ENCODE measurements at places on chromosomes 3 and 15. TPM values are rescaled to one million over a fixed set of nuclear protein-coding genes. Genes with fewer than 3 reads are reported as not detected.

DNA sequence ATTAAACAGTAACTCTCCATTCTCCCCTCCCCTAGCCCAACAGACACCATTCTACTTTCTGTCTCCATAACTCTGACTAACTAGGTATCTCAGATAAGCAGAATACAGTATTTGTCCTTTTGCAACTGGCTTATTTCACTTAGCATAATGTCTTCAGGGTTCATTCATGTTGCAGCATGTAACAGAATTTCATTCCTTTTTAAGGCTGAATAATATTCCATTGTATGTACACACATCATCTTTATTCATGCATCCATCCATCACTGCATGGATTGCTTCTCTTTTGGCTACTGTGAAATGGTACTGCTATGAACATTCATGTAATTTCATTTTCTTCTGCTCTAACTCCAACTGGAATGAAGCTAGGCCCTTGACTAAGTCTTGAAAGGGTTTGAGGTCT, 2.0 kb upstream of the PTPN23 start:
- H3K36me3 ChIP-seq = peaks cover 11% of the 10 kb centered on the region
- no peak overlapping the region for H3K4me3 ChIP-seq

GRCh38 chr3:82505079-82505756, 743.8 kb upstream of the GBE1 start:
- no peaks in the 10 kb centered on the region for H3K4me1 ChIP-seq
- DNase-seq = no peak
- no peak overlapping the region for H3K4me3 ChIP-seq
- H3K27ac ChIP-seq = no peak overlapping the region
- no peaks in the 10 kb centered on the region for H3K36me3 ChIP-seq

GRCh38 chr3:23840521-23840920, 34.8 kb downstream of the UBE2E1 start:
- H3K27ac ChIP-seq = no peak overlapping the region
- no peaks in the 10 kb centered on the region for H3K27me3 ChIP-seq
- DNase-seq = no peak
- peaks cover 3% of the 10 kb centered on the region for H3K4me1 ChIP-seq

DNA sequence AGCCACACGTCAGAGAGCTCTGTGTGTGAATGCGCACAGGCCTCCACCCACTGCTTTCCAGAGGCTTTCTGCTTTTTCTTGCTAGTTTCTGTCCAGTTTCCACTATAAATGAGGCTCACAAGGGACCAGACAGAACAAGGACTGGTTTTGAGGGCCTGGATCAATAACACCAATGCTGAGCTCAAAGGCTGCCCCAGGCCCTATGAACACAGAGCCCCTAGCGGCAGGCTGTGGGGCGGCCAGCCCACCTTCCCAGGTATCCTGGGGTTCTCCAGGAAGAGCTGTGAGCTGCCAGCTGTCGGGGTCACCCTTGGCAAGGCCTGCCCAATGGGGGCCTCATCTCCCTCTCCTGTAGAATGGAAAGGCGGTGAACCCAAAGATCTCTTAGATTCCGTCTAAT, 2.2 kb upstream of the ITIH3 start:
- H3K27ac ChIP-seq = no peak overlapping the region
- H3K36me3 ChIP-seq = no peaks in the 10 kb centered on the region
- peak; percentile 55 for DNase-seq

DNA sequence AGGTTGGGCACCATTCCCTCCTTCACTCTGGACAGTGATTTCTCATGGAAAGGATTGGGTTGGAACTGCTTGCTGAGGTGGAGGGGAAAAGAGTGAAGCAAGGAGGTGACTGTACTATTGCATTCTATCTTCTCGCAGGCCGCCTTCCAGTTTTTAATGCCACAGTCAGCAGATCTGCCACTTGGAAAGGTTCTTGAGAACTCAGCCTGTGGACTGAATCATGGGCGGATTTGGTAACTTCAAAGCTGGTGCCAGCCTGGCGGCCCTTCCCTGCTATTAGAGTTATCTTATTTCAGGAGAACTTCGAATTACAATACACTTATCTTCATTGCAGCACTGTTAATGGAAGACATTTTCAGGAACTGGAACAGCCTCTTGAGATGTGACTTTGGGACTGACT, 23.1 kb upstream of the SLC28A2 start:
- H3K27ac ChIP-seq = no peak overlapping the region
- no peak for DNase-seq
- no peak overlapping the region for H3K4me3 ChIP-seq
- no peaks in the 10 kb centered on the region for H3K36me3 ChIP-seq
- H3K27me3 ChIP-seq = 0 out of 2 replicates have a peak, but pooled peaks cover 3% of the 10 kb centered on the region
- peaks cover 8% of the 10 kb centered on the region for H3K4me1 ChIP-seq

DNA sequence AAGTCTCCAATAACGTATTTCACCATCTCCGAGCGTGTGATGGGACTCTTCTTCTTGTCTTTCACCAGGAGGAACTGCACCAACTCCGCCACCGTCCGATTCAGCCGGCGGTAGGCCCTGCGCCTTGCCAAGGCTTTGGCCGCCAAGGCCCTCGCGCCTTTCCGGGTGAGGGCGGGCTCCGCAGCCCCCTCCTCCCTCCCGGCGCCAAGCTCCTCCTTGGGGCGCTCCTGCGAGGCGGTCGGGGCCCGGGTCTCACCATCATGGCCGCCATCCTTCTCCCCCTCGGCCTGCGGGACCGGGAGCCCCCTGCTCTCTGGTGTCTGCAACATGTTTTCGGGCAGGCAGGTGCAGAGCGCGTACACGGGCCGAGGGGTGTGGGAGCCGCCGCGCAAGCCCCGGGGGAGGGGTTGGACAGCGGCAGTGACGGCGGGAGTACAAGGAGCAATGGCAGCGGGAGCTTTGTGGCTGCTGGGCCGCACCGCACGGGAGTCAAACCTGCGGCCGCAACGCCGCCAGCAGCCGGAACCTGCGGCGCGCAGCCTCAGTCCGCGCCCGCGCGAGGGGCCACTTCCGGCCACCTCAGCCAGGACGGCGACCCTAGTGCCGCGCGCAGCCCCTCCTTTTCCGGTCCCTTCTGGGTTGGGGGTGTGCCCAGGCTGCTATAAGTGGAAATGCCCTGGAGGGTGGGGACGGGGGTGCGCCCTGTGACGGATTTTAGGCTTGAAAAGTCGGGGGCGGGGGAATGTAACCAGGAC, at the start of gene MAGEF1:
TSS of gene MAGEF1 (minus strand) at position 572 of the 755 bp plus-strand sequence. CDS start at position 329, 243 bp downstream.
- peak within 1 kb of the TSS; percentile 79 for H3K4me3 ChIP-seq
- DNase-seq = peak; percentile 92
- H3K27ac ChIP-seq = peak within 1 kb of the TSS; percentile 75
- H3K4me1 ChIP-seq = peaks cover 17% of the 10 kb centered on the region
- no peaks in the 10 kb centered on the region for H3K27me3 ChIP-seq
- H3K36me3 ChIP-seq = peaks cover 9% of the 10 kb centered on the region

DNA sequence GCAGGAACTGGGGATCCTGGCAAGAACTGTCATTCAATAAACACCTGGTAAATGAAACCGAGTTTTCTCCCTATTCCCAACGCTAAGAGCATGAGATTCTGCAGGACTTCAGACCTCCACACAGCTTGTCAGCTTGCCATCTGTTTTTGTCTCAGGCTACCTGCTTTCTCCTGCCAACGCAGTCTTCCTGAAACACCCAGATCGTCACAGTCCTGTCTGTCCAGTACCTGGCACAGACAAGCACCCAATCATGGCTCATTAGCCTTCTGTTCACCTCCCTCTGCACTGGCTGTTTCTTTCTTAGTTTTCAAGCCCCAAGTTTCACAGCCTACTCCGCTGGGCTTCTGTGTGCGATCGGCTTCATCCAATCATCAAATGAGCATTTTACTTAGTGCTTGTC, 5.0 kb downstream of the SLC12A8 start:
- peaks cover 4% of the 10 kb centered on the region for H3K4me1 ChIP-seq
- no peak for DNase-seq
- H3K27ac ChIP-seq = no peak overlapping the region
- no peak overlapping the region for H3K4me3 ChIP-seq
- no peaks in the 10 kb centered on the region for H3K36me3 ChIP-seq

DNA sequence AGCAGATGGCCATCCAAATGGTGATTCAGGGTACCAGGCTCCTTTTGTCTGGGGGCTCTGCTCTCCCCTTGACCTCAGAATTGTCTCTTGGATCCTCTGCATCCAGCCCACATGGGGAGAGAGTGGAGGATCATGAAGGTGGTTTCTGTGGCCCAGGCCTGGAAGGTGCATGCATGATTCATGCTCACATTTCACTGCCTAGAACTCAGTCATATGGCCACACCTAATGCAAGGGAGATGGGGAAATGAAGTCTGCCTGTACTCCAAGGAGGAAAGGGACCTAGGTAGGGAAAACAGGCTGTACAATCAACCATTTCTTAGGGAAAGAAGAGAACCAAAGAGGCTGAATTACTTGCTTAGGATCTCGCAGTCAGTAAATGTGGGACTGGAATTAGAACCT, 15.1 kb downstream of the HRG start:
- H3K36me3 ChIP-seq = no peaks in the 10 kb centered on the region
- H3K4me1 ChIP-seq = no peaks in the 10 kb centered on the region
- no peak for DNase-seq
- H3K4me3 ChIP-seq = no peak overlapping the region
- H3K27me3 ChIP-seq = peaks cover 2% of the 10 kb centered on the region

DNA sequence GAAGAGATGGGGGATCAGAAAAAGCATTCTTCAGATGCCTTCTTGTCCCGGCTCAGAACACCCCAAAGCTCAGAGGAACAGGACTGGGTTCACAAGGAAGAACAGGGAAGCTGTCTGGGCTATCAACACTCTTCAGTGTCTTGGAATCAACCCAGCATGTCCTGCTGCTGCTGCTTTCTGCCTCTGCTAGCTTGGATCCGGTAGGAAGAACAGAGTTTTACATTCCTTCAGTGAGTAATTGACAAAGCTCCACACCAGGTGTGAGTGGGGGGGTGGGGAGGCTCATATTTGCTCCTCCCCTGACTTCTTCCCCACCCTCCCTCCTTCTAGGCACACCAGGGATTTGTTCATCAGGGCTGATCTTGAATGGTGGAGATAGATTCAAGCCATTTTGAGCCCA, 13.1 kb upstream of the ETV5 start:
- no peak for DNase-seq
- peaks cover 11% of the 10 kb centered on the region for H3K27me3 ChIP-seq
- H3K36me3 ChIP-seq = no peaks in the 10 kb centered on the region
- no peak overlapping the region for H3K4me3 ChIP-seq
- H3K27ac ChIP-seq = no peak overlapping the region

DNA sequence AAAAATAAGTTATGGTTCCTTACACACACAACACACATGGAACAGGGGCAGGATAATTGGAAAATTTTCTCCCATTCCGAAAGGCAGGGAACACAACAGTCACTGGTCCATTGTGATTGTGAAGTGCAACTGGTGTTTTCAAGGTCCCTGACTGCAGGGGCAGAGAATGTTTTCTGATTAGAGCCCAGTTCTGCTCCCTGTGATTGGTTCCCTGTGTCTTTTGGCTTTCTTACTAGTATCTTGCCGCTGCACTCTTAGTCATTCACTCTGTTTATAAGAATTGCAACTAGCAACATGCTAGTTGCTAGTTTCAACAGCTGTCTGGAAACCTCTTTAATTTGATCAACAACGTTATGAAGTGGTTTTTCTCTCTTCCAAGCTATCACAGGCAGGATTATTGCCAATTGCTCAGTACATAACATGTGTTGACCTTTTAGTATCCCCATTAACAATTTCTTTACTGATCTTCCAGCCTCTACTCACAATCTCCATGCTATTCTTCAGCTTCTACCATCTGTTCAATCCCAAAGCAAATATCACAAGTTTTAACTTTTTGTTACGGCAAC, 177.5 kb downstream of the EPHA6 start:
- H3K27ac ChIP-seq = no peak overlapping the region
- no peak overlapping the region for H3K4me3 ChIP-seq
- no peak for DNase-seq

- H3K4me3 ChIP-seq = no peak overlapping the region
- no peaks in the 10 kb centered on the region for H3K27me3 ChIP-seq
- H3K4me1 ChIP-seq = no peaks in the 10 kb centered on the region
- no peak for DNase-seq
- H3K36me3 ChIP-seq = no peaks in the 10 kb centered on the region
- no peak overlapping the region for H3K27ac ChIP-seq
Measured at GRCh38 chr15:25185791-25186190, 231.0 kb downstream of the SNRPN start.

DNA sequence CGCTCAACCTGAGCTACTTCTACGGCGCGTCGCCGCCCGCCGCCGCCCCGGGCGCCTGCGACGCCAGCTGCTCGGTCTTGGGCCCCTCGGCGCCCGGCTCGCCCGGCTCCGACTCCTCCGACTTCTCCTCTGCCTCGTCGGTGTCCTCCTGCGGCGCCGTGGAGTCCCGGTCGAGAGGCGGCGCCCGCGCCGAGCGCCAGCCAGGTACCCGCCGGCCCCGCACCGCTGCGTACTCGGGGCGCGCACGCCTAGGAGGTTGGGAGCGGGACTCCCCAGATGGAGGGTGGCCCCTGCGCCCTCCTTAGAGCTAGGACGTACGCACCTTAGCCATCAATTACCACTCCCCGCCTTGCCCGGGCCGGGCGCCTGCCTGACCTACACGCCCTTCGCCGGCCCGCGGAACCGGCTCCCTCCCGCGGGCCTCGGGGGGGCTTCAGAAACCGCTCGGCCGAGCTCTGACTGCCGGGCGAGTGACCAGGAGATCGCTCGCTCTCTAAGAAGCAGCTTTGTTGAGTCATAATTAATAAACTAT, 466 bp downstream of the NFKBIZ start:
- H3K4me3 ChIP-seq = peak overlapping the region; percentile 86
- peaks cover 10% of the 10 kb centered on the region for H3K4me1 ChIP-seq
- peak; percentile 42 for DNase-seq
- H3K27ac ChIP-seq = peak overlapping the region; percentile 81

DNA sequence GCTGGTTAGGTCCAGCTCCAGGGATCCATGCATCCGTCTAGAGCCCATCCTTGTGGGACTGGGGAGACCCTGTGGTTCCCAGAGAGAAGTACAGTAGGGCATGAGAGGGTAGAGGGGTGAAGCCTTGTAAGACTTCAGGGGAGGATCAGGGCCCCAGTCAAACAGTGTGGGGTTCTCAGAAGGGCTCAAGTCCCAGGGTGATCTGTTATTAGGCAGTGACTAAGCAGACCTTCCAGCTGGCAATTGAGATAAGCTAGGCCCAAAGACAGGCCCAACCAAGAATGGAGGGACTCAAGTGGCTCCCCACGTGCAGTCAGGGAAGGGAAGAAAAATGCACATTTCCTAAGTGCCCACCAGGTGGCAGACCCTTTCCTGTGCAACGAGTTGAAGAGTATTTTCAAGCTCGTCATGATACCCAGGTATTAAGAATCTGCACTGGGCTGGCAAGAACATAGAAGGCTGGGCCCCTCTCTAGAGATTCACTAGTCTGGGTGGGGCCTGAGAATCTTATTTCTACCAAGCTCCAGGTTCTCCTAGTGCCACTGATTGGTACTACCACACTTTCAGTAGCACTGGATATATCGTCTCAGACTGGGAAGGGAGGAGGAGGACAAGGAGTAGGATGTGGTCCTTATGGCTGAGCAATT, 240.8 kb downstream of the NR1D2 start:
- H3K36me3 ChIP-seq = no peaks in the 10 kb centered on the region
- H3K27ac ChIP-seq = peak overlapping the region; percentile 76
- peak; percentile 92 for DNase-seq
- no peak overlapping the region for H3K4me3 ChIP-seq

CCDC9B gene
- total RNA-seq = 0.33 TPM

GCSAM gene
- total RNA-seq = 0.04 TPM

TM2D3 gene
- total RNA-seq = 27.4 TPM

AMT gene
- total RNA-seq = 0.72 TPM
